OCI-LY7 (cell line): ENCODE measurements at places on chromosomes 11 and 22.
A peak's percentile ranks its signal among the peaks of the same experiment; 100 is the strongest.

DNA sequence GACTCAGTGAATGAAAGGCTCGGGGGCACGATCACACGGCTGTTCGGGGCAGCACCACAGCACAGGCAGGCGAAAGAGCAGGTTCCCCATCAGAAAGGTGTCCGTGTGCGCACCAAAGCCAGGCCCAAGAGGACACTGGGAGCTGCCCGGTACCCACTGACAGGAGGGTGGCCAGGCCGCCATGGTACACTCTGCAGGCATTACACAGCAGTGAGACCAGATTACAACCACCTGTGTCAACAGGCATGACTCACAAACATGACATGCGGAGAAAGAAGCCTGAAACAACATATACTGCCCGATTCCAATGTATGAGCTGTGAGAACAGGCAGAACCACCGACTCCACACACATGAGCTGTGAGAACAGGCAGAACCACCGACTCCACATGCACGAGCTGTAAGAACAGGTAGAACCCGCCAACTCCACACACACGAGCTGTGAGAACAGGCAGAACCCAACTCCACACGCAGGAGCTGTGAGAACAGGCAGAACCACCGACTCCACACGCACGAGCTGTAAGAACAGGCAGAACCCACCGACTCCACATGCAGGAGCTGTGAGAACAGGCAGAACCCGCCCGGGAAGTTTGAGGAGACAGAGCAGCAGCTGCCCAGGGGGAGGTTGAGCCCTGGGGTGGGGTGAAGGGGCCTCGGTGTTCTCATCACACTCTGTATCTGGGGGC is 32.6 kb downstream of the KIAA0930 start:
- DNase-seq, result no peak

DNA sequence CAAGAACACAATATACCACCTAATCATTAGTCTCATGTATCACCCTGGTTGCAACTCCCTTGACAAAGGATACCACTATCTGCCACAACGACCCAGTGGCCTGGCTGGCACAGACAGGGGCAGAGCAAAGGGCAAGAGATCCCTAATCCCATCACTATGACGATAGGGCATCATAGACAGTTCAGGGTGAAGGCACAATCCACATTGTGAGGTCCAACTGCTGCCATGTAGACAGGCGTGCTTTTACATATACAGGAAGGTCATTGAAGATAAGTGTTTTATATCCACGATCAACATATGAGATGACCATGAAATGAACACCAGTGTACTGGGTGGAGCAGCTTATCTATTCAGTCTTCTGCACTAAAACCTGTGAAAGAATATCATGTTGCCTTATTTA is 94.6 kb downstream of the IGLL1 start:
- DNase-seq, result no peak

GRCh38 chr11:11993839-11994238 is 14.6 kb downstream of the DKK3 start:
- DNase-seq, result no peak

- DNase-seq, result no peak
Observed at GRCh38 chr11:45162916-45163879, 16.8 kb downstream of the PRDM11 start.

GRCh38 chr11:43459246-43459645 is 100.5 kb downstream of the TTC17 start:
- no peak for DNase-seq

- peak; percentile 45 for DNase-seq
Observed at GRCh38 chr11:13465909-13466371, 2.9 kb upstream of the BTBD10 start.

GRCh38 chr11:16909359-16910035 is 104.7 kb downstream of the PLEKHA7 start:
- no peak for DNase-seq

DNA sequence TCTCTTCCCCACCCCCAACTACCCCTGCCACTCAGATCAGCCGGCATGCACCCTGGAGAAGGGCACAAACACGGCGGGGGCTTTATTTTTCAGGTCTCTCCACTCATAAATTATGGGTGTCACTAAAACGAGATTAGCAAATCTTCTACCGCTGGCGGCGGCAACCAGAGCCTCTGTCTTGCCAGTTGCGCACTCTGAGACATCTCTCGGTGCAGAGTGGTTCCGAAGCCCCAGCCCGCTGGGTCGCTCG is 125.3 kb upstream of the C11orf58 start:
- no peak for DNase-seq

DNA sequence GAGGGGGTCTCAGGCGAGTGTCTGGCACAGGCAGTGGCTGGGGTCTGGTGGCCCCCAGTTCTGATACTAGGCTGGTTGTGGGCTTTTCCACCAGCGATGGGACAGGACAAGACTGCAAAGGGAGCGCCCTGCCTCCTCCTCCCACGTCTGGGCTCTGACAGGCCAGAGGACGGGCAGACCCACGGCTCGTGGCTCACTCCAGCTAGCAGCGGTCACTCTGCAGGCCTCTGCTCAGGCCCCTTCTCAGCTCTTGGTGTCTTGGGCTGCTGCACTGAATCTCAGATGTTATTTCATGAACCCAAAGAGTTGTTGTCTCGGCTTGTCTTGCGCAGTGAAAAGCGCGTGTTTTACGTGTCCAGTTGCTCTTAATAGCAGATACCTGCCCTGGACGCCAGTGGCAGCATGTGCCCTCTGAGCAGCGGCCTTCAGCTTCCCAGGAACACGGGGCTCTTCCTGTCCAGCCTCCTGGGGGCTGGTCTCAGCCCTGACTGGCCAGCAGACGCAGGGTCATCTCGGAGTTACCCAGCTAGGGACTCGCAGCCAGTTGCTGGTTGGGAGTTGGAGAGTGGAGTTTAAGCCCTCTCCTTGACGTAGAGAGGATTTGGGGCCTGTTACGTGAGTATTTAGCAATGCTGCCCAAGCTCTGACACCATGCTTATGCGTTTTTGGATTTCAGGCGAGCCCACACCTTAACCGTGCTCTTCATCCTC is 9.6 kb downstream of the PTDSS2 start:
- no peak for DNase-seq

DNA sequence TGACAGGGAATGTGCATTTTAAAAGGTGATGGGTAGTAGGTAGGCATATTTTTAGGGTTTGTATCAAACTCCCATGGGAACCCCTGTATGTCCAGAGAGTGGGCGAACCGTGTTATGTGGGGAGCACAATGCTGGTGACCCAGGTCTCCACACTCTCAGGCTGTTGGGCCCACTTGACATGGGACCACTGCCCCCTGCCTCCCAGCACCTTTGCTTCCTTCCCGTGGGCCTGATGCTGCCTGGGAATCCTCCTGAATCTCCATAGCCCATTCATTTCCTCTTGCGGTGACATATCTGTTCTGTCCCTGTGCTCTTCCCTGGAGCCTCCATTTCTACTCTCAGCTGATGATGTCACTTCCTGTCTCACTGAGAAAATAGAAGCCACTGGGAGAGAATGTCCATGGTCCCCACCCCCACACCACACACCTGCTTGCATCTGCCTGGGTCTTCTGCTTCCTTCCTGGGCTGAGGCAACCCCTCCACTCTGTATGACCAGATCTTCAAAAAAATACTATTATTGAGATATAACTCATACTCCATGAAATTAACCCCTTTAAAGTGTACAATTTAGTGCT is 55.8 kb upstream of the THY1 start:
- no peak for DNase-seq
